ENCODE measurements at places on chromosomes 3 and 15.
A peak's percentile ranks its signal among the peaks of the same experiment; 100 is the strongest.

- no peak for DNase-seq
These were observed 18.2 kb upstream of the CEMIP start for GRCh38 chr15:80760960-80761359.

DNA sequence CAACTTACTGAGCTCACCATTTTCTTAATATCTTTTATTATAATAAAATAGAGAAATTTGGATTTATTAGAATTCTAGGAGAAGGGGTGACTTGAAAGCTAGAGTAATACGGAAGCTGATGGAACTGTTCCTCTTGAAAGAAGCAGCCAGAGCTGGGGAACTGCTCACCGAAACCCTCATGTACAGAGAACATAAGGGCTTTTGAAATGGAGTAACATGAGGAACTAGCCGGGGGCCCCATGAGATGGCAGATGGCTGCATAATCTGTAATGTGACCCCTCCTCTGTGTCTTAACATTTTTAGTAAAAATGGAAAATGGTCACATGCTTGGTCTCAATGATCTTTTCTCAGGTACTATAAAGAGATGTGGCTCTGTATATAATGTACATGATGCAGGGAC lies 15.7 kb upstream of the DYNC1LI1 start:
- DNase-seq, result no peak

GRCh38 chr3:83946049-83946448 lies 1012.7 kb upstream of the CADM2 start:
- no peak for DNase-seq

GRCh38 chr15:74283368-74283767 lies 47.2 kb downstream of the CCDC33 start:
- no peak for DNase-seq

DNA sequence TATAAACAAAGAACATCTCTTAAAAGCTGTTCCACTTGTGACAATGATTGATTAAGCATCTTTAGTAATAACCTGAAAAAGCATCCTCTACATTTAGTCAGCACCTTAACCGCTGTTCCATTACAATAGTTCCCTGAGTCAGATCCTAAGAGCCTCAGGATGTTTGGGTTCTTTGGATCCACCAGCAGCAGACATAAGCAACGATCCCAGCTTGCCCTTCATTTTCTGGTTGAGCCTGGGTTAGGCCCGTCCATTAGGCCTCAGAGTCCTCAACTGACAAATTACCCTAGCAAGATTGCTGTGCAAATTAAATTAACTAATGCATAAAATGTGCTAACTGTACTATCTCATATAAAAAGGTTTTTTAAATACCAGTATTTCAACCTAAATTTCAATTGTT lies 42.3 kb upstream of the ROBO1 start:
- no peak for DNase-seq

DNA sequence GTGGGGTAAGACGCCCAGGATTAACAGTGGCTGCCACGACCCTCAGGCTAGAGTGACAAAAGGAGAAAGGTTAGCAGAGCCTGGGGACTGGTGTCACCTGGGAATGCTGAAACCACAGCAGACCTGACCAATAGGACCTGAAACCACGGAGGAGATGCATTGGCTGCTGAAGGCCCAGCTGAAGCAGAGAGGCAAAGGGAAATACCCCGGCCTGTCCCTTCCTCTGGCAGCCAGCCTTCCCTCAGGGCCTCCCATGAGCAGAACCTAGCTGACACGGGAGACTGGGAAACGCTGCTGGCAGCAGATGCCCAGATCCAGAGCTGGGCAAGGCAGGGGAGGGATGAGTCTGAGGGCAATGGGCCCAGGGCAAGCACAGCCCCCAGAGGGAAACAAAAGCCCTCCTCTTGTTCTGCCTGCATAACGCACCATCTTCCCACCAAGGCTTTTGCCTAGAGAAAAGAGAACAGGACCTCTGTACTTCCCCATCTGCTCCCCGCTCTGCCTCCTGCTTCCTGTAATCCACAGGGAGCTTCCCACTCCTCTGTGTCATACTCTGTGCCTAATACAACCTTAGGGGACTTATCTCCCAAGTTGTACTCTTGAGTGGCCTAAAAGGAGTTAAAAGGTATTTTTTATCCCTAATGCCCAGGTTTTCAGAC lies 216.2 kb downstream of the ABHD5 start:
- DNase-seq, result no peak

- DNase-seq, result no peak
These were observed 964.7 kb downstream of the TUSC7 start for GRCh38 chr3:117674321-117674720.

- DNase-seq, result no peak
These were observed 30.4 kb downstream of the GRIP2 start for GRCh38 chr3:14509796-14510100.

DNA sequence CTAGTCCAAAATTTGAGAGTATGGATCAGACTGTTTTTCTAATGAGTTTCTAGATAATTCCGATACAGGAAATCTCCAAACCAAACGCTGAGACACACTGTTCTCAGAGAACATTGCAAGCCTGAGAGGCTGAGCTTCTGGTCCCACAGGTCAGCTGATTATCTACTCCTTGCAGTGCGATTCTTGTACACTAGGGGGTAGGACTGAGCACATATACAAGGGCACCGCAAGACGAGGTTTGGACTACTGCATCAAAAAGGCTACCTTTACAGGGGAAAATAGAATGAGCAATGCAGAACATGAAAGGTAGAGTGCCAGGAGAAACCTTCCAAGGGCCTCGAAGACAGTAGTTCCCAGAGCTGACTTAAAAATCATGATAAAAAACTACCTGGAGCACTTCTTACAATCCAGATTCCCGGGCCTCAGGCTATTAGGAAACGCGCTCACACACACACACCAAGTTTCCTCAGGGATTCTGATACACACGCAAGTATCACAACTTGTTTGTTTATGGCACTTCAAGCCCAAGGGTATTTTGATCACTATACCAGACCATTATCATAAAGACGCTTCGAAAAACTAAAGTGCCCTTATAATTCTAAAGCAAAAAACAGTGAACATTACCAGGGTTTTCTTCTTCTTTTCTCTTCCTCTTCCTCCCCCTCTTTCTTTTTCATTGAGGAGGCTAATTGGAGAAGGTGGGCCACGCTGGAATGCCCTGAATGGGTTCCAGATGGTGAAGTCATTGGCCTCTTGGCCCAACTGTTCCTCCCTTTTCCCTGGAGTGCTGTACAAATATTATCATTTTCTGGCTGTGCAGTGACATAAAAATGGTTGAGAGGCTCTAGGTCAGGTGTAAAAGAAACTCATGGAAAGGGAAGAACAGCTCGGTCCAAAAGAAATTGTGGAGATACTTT lies 61.8 kb downstream of the SLC12A8 start:
- DNase-seq, result no peak

DNA sequence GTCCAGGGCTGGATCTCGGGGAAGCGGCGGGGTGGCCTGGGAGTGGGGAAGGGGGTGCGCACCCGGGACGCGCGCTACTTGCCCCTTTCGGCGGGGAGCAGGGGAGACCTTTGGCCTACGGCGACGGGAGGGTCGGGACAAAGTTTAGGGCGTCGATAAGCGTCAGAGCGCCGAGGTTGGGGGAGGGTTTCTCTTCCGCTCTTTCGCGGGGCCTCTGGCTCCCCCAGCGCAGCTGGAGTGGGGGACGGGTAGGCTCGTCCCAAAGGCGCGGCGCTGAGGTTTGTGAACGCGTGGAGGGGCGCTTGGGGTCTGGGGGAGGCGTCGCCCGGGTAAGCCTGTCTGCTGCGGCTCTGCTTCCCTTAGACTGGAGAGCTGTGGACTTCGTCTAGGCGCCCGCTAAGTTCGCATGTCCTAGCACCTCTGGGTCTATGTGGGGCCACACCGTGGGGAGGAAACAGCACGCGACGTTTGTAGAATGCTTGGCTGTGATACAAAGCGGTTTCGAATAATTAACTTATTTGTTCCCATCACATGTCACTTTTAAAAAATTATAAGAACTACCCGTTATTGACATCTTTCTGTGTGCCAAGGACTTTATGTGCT lies 527 bp downstream of the B2M start:
- peak; percentile 77 for DNase-seq

GRCh38 chr3:100400419-100400779 lies 490 bp downstream of the TOMM70 start:
- no peak for DNase-seq

- no peak for DNase-seq
These were observed 129.1 kb upstream of the ANKRD28 start for GRCh38 chr3:15926871-15927270.

Measured in left lobe of liver (tissue), 2 donors.